ENCODE measurements at places on chromosomes 7 and 10.

DNA sequence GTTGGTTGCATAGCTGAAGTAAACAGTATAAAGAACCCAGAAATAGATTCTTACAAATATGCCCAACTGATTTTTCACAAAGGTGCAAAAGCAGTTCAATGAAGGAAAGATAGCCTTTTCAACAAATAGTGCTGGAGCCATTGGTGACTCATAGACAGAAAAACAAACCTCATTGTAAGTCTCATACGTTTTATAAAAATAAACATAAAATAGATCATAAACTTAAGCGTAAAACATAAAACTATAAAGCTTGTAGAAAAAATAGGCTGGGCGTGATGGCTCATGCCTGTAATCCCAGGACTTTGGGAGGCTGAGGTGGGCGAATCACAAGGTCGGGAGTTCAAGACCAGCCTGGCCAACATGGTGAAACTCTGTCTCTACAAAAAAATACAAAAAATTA lies 318.8 kb upstream of the IGFBP3 start:
- no peak for DNase-seq

- DNase-seq: peak; percentile 18
Measured at GRCh38 chr7:78197447-78197846, 398.9 kb downstream of the PHTF2 start.

DNA sequence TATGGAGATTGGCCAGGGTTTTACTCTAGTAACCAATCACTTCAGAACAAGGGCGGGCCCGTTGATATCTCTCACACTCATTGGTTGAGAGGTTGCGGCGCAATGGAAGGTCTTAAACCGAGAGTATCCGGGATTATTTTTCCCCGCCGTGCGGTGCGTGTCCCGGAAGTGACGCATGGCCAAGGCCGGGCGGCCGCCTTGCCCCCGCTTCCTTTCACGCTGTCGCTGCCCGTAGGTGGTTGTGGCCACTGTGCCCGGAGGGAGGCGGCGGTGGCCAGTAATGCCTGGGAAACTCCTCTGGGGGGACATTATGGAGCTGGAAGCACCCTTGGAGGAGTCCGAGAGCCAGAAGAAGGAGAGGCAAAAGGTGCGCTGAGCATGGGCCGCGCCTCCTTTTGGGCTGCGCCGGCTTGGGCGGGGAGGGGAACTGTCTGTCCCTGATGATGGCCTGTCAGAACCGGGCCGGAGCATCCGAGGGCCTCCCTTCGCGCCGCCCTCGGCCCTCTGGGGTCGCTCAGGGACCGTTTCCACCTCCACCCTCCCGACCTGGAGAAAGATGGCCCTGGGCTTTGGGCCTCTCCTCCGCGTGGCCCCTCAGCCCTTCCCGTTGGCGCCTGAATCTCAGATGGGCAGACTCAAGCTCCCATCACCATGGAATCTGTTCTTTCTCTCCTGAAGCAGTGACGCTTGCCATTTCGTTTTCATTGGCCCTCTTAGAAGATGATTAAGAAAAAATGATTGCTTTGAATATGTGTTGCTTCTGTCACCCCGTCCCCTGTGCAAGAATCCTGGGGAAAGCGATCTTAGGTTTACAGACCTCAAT lies at the start of gene DDX50:
TSS of gene DDX50 (plus strand) at position 211 of the 823 bp plus-strand sequence. CDS start at position 281, 70 bp downstream.
- peak; percentile 98 for DNase-seq

- DNase-seq: no peak
Measured at GRCh38 chr7:117664047-117664446, 184.2 kb downstream of the CFTR start.

DNA sequence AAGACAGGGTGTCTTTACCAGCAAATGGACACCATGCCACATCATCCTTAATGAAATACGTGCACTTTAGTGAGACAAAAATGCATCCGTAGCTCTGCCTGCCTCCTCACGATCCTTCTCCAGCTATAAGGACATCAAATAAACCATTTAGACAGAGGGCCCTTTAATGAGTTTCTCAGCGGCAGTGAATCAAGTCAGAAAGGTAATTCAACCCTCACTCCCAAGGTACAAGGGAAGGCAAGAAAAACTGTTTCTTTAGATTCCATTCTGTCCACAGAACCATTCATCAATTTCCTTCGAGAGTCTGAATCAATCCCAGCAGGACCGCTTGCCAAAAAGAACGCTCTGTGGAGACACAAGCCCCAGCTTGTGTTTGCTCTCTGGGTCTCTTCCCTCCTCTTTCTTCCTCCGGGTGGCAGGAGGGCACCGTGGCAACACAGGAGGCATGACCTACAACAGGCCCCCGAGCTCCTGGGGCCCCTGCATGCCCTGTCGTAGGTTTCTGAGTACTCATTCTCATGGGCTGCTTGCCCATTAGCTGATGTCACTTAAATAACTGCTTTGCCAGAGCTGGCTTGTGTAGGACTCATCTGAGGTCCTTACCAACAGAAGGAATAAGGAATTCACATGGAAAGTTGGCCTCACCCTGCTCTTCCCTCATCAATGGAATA lies 297.8 kb upstream of the PRKCQ start:
- DNase-seq: no peak

- DNase-seq: no peak
Measured at GRCh38 chr7:132244903-132245480, 331.3 kb downstream of the PLXNA4 start.

- DNase-seq: peak; percentile 13
Measured at GRCh38 chr7:105353752-105354328, 34.9 kb downstream of the SRPK2 start.

DNA sequence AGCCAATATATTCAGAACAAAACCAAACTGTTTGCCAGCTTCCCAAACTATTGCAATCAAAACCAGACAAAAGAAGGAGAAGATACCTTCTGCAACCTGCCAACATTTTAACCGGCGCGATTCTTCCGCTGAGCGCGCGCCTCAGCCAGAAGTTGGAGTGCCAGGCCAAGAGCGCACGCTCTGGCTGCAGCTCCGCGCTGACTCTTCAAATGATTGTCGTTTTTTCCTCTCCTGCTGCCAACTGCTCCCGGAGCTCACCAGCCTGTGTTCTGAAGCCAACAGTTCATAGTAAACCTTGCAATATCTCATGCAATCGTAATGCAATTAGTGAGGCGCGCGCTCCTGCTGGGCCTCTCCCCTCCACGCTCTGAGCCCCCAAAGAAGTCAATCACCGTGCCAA lies 259.7 kb upstream of the MGMT start:
- DNase-seq: no peak

GRCh38 chr7:32502728-32503127 lies 7.4 kb downstream of the AVL9 start:
- no peak for DNase-seq

- no peak for DNase-seq
Measured at GRCh38 chr10:110681023-110681681, 37.0 kb downstream of the RBM20 start.

GRCh38 chr10:30918651-30919050 lies 113.0 kb downstream of the ZNF438 start:
- no peak for DNase-seq

DNA sequence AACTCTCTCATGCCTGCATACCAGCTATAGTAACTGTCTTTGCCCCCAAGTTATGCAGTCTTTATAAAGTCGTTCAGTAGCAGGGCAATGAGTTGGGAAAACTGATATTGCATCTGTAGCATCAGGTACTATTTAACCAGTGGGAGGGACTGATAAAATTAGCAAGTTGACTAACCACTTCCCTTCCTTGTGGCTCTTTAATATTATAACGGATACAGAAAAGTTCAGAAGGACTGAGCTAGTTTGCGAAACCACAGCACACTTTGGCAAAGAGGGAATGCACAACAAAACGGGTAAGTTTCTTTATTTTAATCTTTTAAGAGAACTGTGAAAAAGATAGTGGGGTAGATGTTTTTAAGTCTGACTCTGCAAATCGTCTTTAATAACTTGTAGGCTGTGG lies 205.3 kb upstream of the HDAC9 start:
- no peak for DNase-seq
